ENCODE measurements at places on chromosomes 13 and 19. TPM values are rescaled to one million over a fixed set of nuclear protein-coding genes. Genes with fewer than 3 reads are reported as not detected.
A peak's percentile ranks its signal among the peaks of the same experiment; 100 is the strongest.

KLK14 gene
- not detected for total RNA-seq

CYP4F8 gene
- not detected for total RNA-seq

KLK12 gene
- not detected for total RNA-seq

PRTN3 gene
- total RNA-seq, result not detected

ZNF726 gene
- total RNA-seq, result 5.9 TPM

LILRA1 gene
- not detected for total RNA-seq

DNA sequence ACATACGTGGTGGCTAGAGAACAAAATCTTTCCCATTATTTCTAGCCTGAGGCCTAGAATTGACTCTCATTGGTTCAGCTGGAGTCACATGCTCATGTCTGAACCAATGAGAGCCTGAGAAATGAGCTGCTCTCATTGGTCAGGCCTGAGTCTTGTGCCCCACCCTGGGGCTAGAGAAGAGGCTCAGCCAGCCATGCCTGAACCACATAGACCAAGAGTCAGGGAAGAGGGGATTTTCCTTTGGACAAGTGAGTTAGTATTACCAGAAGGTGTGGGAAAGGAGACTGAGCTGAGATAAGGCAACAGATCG is 6.9 kb downstream of the FXYD5 start:
- no peak for DNase-seq

DNA sequence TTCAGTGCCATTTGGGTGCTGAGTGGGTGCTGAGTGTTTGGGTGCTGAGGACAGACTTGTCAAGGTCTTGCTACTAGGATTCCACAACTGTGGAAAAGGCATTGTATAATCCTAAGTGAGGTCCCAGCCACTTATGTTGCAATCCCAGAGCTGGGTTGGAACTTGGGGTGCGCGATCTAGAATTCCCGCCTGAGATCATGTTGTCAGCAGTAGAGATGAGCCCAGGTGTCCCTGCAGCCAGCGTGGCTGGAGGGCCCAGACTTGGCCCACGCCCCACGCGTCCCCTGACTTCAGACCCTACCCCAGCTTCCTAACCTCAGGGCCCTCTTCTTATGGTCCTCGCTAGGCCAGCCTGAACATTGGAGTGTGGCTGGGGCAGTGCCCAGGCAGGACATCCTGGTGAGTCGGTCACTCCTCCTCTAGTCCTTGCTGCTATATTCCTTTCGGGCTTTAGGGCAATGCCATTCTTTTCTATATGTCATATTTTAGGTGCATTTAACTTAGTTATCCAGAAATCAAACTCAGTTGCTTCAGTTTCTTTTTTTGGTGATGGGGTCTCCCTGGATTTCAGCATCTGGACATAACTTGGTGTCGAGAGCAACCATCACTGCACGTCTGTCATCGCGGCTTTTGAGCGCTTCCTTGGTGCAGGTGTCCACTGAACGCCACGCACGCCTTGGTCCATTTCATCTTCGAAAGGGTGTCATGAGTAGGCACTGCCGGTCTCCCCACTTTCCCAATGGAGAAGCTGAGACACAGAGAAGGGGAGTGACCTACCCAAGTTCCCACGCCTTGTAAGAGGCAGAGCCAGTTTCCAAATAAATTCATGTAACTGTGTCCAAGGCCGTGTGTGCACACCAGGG is 46.4 kb upstream of the F7 start:
- no peak for DNase-seq

DNA sequence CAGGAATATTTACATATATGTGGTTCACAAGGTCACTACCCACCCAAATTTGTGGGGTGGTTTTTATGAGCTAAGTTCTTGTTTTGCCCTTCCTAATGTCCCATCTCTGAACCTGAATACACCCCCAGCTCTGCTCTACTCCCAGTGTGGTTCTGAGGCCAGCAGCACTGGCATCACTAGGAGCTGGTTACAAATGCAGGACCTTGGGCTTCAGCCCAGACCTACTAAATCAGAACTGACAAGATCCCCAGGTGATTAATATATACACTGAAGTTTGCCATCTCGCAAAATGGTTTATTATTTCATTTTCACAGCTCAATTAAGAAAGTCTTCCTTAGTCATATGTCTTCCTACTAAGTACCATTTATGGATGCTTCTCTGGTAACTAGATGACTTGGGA is 67.9 kb downstream of the FOXO1 start:
- no peak for DNase-seq

GRCh38 chr19:9523885-9524474 is 14.5 kb downstream of the ZNF426 start:
- DNase-seq, result no peak

- no peak for DNase-seq
These were observed 186.2 kb downstream of the EFNB2 start for GRCh38 chr13:106349080-106349931.

- DNase-seq, result peak; percentile 49
These were observed 443.1 kb upstream of the SPRY2 start for GRCh38 chr13:80783926-80784565.

DNA sequence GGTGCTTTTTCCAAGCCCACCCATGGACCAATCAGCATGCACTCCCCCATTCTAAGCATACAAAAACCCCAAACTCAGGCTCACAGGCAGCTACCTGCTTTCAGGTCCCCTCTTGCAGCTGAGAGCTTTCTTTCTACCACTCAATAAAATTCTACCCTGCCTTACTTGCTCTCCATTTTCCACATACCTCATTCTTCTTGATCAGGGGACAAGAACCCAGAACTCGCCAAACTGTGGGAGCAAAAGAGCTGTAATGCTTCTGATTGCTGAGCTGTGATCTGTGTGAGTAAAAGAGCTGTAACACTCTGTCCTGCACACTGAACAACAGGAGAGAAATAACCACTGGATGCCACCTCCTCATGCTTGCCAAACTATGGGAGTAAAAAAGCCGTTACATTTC is 972.1 kb downstream of the SLITRK5 start:
- DNase-seq, result no peak

- no peak for DNase-seq
These were observed 844 bp upstream of the RFX1 start for GRCh38 chr19:14006766-14007562.

DNA sequence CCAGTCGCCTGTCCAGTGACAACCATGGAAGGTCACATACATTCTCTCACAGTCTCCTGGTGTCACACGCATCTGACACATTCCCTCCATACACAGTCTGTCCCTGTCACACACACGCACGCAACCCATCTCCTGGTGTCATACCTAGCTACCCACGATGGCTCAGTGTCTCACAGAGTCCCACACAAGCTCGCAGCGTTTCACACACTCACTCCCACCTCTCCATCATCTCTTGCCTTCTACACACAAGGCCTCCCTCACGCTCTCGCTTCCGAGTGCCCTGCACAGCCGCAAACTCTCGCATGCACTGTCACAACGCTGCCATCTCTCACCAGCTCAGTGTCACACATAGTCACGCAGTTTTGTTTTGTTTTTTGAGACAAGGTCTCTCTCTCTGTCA is 1.2 kb upstream of the GNG8 start:
- no peak for DNase-seq

DNA sequence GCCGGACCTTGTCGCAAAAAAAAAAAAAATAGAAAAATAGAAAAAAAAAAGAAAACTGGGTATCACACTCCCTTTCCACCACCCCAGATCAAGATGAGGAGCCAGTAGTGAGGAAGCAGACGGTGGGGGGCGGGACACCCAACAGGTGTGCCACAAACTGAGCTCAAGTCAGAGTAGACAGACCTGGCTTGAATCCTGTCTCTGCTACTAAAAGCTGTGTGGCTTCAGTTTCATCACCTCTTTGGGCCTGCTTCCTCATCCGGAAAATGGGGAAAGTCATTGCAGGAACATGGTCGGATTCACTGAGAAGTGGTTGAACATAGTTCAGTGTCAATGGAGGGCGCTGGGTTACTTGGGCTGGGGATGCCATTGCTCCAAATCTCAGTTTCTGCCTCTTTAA is 2.9 kb downstream of the HIF3A start:
- DNase-seq, result no peak

GRCh38 chr13:85266771-85267170 is 532.4 kb downstream of the SLITRK6 start:
- DNase-seq, result no peak

DNA sequence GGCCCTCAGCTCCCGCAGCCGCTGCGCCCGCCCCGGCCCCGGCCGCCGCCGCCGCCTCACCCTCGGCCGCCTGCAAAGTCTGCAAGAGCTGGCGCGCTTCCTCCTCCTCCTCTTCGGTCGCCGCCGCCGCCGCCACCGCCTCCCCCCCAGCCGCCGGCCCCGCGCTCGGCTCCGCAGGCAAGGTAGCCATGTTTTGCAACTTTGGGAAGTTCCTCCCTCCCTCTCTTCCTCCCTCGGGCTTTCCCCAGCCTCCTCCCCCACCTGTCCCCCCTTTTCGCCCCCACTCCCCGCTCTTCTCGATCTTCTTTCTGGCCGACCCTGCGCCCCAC is 433 bp downstream of the SIX5 start:
- no peak for DNase-seq

- DNase-seq, result no peak
These were observed 7.0 kb downstream of the BLVRB start for GRCh38 chr19:40458597-40458974.

DNA sequence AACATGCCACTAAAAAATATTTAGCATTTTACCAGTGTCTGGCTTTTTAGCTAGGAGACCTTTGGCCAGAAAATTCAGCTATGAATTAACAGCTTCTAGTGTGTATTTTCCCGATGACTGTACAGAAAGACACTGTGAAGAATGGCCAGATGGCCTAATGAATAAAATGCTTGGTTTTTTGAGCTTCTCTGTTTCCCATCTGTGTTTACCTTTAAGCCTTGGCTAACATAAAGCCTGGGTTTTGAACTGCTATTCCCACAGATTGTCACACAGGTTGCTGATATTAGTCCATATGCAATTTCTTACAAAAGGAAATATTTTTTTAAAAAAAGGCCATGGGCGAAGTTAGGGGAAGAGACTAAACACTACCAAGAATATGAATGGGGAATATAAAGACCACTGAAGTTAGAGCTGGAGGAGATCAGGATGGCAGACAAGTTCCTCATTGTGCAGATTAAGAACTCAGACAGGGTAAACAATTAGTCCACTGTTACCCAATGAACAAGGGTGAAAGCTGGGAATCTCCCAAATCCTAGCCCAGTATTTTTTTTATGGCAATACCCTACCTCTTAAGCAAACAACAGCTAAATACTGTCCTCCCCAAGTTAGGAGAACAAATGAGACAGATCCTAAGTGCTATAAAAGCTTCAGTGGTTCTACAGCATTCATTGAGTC is 95.1 kb downstream of the DCT start:
- no peak for DNase-seq

Measured in epithelial cell of proximal tubule (primary cell).